NCI-H1092 treated with DMSO at 0.1 percent for 48 hours (cell line): ENCODE measurements at places on chromosomes 13 and 19.
A peak's percentile ranks its signal among the peaks of the same experiment; 100 is the strongest.

DNA sequence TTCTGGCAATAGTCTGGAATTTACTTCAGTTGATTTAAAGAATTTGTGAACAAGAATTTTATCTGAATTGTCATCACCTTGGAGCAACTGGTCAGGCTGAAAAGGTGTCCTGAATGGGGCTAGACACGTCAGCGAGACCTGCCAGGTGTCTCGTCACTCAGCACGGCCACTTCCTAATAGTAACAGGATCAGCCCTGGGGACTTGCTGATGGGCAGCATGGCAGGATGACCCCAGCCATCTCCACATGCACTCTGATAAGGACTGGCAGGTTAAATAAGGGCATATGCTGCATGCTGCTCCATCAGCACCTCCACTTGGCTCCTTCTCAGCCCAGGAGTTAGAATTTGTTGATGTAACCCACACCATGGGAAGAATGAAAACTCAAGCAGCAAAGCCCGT is 224.2 kb downstream of the FOXO1 start:
- DNase-seq: no peak

- peak; percentile 38 for DNase-seq
Observed at GRCh38 chr13:59038824-59039223, 1124.9 kb downstream of the DIAPH3 start.

DNA sequence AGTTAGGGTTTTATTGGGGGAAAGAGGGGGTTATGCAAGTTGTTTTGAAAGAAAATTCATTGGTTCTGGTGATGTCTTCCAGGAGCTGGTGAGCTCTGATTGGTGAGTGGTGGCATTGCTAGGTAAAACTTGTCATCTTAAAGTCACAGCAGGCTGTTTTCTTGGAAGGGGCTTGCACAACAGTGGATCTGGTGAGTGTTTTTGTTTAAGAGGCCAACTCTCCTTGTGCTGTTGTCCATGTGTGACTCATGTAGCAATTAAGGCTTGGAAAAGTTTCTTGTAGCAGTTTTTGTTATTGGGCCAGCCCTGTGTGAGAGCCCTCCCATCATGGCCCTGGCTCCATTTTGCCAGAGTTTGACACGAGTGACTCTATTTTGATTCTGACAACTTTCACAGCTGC is 109.4 kb downstream of the RFC3 start:
- DNase-seq: no peak

- no peak for DNase-seq
Observed at GRCh38 chr19:47573071-47574026, at the start of gene ZNF541. TSS of gene ZNF541 (minus strand) at chr19:47573148. CDS start at chr19:47555856, 17,292 bp downstream.

- no peak for DNase-seq
Observed at GRCh38 chr19:6753178-6754031, 13.8 kb downstream of the SH2D3A start.

- no peak for DNase-seq
Observed at GRCh38 chr19:13133241-13133870, 15.3 kb downstream of the NACC1 start.

DNA sequence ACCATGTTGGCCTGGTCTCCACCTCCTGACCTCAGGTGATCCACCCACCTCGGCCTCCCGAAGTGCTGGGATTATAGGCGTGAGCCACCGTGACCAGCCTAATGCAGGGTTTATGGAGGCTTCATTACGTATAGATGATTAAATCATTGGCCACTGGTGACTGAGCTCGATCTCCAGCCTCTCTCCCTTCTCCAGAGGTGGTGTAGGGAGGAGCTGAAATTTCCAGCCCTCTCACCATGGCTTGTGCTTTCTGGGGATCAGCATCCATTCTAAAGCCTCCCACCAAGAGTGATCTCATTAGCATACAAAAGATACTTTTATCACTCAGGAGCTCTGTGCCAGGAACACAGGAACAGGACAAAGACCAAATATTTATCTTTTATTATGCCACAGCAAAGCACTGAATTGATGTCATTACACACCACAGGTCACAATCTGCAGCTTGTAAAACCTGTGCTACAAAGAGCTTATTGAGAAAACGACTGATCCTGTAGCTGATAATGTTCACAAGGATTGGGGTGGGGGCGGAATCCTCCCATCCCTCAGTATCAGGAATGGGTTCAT is 32.4 kb downstream of the RHPN2 start:
- DNase-seq: no peak

GRCh38 chr13:79679334-79679733 is 198.4 kb downstream of the NDFIP2 start:
- peak; percentile 75 for DNase-seq

GRCh38 chr19:47186446-47187334 is 44.3 kb downstream of the BBC3 start:
- DNase-seq: no peak

GRCh38 chr13:72536714-72537394 is 190.6 kb downstream of the MZT1 start:
- DNase-seq: peak; percentile 53

DNA sequence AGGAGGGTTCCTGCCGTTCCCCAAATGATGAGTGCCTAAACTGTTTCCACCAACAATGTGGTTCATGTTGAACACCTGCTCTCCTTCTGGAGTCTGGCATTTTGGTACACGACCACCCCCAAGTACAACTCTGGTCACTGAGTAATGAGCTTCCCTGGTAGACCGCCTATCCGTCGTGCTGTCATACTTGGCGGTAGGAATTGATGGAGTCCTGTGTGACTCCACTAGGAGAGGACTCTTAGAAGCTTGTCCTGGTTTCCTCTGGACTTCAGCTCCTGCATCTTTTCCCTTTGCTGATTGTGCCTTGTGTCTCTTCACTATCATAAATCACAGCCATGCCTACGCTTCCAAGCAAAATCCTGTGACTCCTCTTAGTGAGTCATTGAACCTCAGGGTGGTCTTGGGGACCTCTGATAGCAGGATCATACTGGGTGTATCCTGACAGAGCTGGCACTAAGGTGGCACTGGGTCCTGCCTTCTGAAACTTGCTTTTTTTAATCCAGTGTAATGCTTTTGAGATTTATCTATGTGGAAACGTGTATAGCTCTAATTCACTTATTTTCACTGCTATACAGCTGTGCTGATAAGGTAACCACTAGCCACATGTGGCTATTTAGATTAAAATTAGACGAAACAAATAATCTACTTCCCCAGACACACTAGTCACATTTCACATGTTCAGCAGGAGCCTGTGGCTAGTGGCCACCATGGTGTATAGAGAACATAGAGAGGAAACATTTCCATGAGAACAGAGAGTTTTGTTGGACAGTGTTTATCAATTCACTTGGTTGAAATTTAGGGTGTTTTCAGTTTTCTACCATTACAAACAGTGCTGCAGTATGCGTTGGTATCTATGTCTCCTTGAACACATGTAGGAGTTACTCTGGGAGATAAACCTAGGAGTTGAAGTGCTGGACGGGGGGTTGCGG is 6.1 kb upstream of the ASF1B start:
- DNase-seq: no peak

- no peak for DNase-seq
Observed at GRCh38 chr19:1921825-1922224, 16.6 kb downstream of the ADAT3 start.

GRCh38 chr13:110590577-110590976 is 24.8 kb upstream of the NAXD start:
- DNase-seq: no peak

- no peak for DNase-seq
Observed at GRCh38 chr19:33186431-33187182, 7.5 kb upstream of the LRP3 start.

GRCh38 chr19:44634785-44635184 is 8.9 kb upstream of the PVR start:
- no peak for DNase-seq

DNA sequence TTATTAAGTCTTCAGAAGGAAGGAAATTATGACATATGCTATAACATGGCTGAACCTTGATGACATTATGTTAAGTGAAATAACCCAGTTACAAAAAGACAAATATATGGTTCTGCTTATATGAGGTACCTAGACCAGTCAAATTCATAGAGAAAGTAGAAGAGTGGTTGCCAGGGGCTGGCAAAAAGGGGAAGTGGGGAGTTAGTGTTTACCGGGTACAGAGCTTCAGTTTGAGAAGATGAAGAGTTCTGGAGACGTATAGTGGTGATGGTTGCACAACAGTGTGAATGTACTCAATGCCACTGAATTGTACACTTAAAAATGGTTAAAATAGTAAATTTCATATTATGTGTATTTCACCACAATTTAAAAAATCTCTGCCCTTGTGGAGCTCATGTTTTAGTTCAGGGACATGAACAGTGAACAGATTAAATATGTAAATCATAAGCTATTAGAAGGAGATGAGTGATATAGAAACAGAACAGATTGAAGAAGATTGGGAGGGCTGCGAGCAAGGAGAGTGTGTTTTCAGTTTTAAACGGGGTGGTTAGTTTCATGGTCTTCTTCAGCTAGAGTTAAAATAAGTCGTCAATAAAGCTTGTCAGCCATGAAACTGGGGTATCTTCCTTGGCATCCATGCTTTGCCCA is 355.2 kb downstream of the KCNRG start:
- no peak for DNase-seq

- DNase-seq: peak; percentile 58
Observed at GRCh38 chr19:28596561-28597071, 616.3 kb downstream of the UQCRFS1 start.

- no peak for DNase-seq
Observed at GRCh38 chr19:3508771-3509535, 2.8 kb downstream of the FZR1 start.

DNA sequence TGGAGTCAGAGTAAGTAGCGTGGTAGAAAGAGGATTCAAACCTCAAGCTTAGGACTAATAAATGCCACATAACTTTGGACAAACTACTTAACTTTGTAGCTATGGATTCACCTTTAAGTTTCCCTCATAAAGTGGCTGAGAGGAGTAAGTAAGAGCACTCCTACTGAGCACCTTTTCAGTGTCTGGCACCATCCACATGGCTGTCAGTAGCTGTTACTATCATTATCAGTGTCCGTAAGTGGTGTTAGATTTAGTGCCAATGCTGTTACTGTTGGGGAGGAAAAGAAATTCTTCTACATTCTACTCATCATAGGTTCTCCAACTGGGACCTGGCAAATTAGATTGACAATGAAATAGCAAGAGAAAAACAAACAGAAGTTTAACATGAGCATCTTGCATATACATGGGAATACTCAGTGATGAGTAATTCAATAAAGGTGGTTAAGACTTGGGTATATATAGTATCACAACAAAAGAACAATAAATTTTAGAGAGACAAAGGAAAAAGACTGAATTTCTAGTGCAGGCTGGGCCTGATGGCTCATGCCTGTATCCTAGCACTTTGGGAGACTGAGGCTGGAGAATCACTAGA is 165.6 kb upstream of the NBEA start:
- DNase-seq: no peak

DNA sequence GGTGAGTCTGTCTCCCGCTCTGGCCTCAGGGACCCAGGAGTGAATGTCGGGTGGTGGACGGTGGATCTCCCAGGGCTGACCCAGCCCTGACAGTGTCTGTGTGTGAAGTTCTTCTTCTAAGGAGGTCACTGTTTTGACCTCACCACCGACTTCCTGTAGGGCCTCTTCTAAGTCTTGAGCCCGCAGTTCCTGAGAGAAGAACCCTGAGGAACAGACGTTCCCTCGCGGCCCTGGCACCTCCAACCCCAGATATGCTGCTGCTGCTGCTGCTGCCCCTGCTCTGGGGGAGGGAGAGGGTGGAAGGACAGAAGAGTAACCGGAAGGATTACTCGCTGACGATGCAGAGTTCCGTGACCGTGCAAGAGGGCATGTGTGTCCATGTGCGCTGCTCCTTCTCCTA is at the start of gene SIGLEC7:
Gene SIGLEC7 (plus strand): TSS at position 183 of the 400 bp plus-strand sequence. CDS start 69 bp downstream, at position 252.
- DNase-seq: no peak

DNA sequence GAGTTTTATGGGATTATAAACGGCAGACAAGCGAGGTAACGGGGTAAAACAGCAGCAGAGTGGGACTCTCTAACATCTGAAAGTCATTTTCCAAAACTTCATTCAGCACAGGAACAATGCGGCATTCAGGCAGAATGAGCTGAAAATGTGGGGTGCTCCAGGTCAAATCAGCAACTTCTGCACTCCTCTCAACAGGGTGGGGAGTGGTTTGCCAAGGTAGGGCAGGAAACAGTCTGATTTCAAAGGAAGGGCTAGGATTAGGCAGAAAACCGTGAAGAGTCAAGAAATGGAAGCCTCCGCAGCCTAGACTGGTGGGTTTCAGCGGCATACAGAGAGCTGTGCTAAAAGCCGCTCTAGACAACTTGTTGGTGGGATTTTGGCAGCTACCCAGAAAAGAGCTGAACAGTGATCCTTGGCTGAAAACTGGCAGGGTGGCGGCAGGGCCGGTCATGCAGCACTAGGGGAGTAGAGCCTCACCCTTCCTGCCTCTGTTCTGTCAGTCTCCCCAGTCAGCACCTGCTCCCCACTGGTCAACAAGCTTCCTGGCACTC is 154.2 kb upstream of the KLF12 start:
- DNase-seq: peak; percentile 97

DNA sequence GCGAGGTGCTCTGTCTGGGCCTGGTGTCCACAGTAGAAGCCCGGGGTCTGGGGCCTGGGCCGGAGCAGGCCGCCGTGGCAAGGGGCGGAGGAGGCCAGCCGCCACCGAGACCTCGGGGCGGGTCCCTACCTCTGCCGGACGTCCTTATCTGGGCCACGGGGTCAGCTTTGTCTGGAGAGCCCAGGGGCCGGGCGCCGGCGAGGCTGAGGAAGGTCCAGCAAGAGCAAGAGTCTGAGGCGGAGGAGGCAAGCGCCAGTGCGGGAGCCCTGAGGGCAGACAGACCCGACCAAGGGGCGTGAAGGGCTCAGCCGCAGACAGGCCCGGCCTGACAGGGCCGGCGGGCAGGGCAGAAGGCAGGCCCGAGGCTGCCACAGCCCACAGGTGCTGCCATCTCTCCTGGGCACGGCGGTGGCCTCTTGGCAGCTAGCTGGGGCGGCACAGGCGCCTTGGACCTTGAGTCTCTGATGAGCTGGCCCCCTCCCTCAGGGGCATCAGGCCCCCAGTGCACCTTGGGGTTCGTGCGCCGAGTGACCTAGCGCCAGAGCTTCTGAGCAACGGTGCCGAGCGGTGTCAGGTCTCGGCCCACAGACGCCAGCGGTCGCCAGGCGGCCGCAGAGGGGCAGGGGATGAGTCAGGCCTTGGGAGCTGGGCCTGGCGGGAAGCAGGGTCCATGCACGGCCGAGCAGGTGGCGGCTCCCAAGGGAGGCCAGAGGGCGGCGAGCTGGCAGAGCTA is 19.1 kb upstream of the AKAP8 start:
- DNase-seq: no peak

DNA sequence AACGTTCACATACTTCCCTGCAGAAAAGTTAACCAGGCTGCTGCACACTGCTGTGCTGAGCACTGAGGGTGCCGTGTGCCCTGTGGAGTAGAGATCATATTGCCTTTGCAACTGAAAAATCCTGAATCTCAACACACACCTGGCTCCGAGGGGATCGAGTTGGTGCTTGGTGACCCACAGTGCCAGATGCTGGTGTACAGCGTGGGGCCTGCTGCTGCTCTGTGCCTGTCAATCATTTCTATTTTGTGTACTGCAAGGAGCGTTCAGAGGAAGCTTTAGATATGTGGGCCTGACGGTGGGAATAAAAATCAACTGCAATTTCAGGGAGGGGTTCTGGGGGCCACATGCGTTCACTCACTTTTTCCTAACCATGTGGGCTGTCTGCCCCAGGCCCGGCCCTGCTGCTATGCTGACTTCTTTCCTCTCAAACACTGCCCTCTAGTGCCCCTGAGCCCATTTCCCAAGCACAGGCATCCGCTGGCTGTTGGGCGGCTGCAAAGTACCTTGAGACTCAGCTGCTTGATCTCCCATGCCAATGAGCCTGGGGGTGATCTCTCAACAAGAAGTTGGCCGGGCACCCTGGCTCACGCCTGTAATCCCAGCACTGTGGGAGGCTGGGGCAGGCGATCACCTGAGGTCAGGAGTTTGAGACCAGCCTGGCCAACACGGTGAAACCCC is 9.7 kb upstream of the LENG8 start:
- DNase-seq: no peak
